ENCODE measurements at places on chromosomes 1 and 21. TPM values are rescaled to one million over a fixed set of nuclear protein-coding genes. Genes with fewer than 3 reads are reported as not detected.

DNA sequence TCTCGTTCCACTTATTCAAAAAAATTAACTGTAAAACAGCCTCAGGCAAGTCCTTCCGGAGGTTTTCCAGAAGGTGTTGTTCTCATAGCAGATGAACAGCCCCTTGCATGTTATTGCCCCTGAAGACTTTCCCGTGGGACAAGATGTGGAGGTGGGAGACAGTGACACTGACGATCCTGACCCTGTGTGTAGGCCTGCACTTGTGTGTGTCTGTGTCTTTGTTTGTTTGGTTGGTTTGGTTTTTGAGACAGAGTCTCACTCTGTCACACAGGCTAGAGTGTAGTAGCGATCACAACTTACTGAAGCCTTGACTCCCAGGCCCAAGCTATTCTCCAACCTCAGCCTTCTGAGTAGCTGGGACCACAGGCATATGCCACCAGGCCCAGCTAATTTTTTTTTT, 12.6 kb downstream of the ETV3L start:
- no peak overlapping the region for H3K27ac ChIP-seq
- H3K4me3 ChIP-seq = no peak overlapping the region
- H3K36me3 ChIP-seq = no peaks in the 10 kb centered on the region

- no peaks in the 10 kb centered on the region for H3K27me3 ChIP-seq
- H3K27ac ChIP-seq = no peak overlapping the region
- no peak overlapping the region for H3K4me3 ChIP-seq
- H3K36me3 ChIP-seq = no peaks in the 10 kb centered on the region
- H3K4me1 ChIP-seq = no peaks in the 10 kb centered on the region
- no peak for DNase-seq
Observed at GRCh38 chr1:61400131-61400770, 317.9 kb downstream of the NFIA start.

- H3K4me3 ChIP-seq = no peak overlapping the region
- H3K27ac ChIP-seq = no peak overlapping the region
- peaks cover 5% of the 10 kb centered on the region for H3K36me3 ChIP-seq
- H3K27me3 ChIP-seq = no peaks in the 10 kb centered on the region
- no peak for DNase-seq
Observed at GRCh38 chr1:179300112-179300511, 6.5 kb downstream of the SOAT1 start.

The KIF2C gene
- total RNA-seq = 98.7 TPM

- no peak overlapping the region for H3K27ac ChIP-seq
- H3K36me3 ChIP-seq = no peaks in the 10 kb centered on the region
- peaks cover 10% of the 10 kb centered on the region for H3K4me1 ChIP-seq
- no peak overlapping the region for H3K4me3 ChIP-seq
- DNase-seq = no peak
Observed at GRCh38 chr1:98659879-98660278, 1.6 kb upstream of the SNX7 start.

DNA sequence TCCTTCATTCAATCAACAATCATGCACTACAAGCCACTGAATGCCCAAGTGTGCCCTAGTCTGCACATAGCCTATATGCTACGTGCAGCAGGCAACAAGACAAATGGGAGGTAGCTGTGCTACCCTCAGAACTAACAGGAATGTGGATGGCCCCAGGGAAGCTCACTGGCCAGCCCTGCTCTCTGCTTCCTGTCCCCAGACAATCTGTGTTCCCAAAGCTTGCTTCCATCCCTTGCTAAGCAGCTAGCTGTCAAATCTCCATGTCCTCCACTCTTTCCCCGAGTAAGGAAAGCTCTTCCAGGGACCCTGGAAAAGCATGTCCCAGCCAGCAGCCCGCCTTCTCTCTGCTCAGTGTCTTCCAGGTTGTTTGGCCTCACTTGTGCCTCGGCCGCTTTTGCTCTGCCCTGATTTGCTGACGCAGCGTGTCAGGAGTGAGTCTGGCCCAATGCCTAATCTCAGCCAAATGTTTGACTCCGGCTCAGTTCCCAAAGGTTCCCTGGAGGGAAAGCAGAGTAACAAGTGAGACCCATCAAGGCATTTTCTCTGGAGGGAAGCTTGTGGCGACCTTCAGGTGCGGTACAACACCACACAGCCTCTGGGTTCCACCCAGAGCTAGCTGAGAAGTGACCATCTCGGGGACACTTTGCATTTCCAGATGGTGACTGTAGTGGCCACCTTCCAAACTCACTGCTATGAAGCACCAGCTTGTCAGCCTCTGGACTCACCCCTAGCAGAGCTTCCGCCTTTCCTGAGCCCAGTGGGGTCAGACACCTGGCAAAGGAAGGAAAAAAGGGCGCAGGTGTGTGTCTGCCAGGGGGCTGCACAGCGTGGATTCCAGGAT, 243.4 kb downstream of the RHOU start:
- H3K4me3 ChIP-seq = no peak overlapping the region
- DNase-seq = no peak
- no peaks in the 10 kb centered on the region for H3K4me1 ChIP-seq
- no peak overlapping the region for H3K27ac ChIP-seq

DNA sequence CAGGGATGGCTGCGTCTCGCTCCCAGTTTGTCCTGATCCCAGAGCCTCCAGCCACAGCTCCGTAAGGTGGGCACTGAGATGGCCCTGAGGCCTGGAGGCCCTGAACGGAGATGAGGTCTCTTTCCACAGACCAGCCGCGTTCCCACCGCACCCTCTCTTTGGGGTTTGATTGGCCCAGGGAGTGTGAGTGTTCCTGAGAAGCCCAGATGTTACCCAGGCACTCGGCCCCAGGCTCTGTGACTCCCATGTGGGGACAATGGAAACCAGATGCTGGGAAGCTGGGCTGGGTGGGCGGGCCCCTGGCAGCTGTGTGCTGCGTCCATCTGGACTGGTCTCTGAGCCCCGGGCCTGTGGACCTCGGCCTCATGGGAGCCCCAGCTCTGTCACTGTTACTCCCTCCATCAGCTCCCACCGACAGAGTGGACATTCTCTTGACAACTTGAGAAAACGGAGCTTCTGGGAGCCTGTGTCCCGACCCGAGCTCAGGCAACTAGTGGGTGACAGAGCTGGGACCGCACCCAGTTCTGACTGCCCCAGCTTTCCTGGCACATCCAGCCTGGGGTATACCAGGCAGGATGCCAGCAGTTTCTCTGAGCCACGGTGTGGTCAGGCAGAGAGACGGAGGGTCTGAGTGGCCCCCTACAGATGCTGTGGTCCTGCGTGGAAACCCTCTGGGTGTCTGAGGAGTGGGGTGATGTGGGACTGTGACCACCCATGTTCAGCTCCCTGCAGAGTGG, 9.8 kb upstream of the COL6A1 start:
- no peaks in the 10 kb centered on the region for H3K27me3 ChIP-seq
- H3K36me3 ChIP-seq = no peaks in the 10 kb centered on the region
- H3K4me1 ChIP-seq = peaks cover 28% of the 10 kb centered on the region

DNA sequence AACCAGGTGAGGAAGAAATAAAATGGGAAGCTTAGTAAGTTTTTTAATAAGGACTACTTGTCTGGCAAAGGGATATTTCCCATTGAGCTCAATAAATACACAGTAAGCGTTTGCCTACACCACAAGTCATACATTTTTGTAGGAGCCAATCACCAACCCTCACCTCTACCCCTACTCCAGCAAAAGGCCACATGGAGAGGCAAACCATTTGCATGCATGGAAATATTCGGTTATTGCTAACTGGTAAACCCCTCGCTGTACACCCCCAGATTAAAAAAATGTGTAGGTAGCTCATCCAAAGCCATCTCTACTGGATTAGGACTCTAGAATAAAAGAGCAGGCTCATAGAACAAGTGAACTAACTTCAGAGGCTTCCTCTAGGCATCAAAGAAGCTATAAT, 21.1 kb downstream of the PDPN start:
- H3K27ac ChIP-seq = peak overlapping the region; percentile 73
- peaks cover 36% of the 10 kb centered on the region for H3K4me1 ChIP-seq
- H3K4me3 ChIP-seq = no peak overlapping the region
- no peaks in the 10 kb centered on the region for H3K27me3 ChIP-seq
- no peaks in the 10 kb centered on the region for H3K36me3 ChIP-seq

DNA sequence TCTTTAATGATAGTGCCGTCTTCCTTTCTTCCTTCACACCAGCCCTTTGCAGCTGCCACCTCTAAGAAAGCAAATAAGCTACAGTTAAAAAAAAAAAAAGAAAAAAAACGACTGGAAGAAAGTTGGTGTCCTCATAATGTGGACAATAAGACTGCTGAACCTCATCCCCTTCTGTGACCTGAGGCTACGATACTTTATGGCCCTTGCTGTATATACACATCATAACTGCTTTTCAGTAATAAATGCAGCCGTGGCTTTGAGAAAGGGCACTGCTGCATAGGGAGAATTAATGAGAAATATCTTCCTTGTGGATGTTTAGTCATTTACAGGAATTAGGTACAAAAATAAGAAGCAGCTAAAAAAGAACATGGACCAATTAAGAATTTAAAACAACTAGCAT, 333.8 kb upstream of the ADGRL2 start:
- no peaks in the 10 kb centered on the region for H3K36me3 ChIP-seq
- no peaks in the 10 kb centered on the region for H3K4me1 ChIP-seq
